Fibroblast of the aortic adventitia (primary cell): ENCODE measurements at places on chromosomes 7 and 10. TPM values are rescaled to one million over a fixed set of nuclear protein-coding genes. Genes with fewer than 3 reads are reported as not detected.

Gene HHEX
- 0.49 and 8.6 TPM in 2 replicates for total RNA-seq

Gene EBLN1
- total RNA-seq: not detected in 2 replicates

Gene C10orf67
- 0.09 TPM in 1 of 2 replicates, not detected in the other for total RNA-seq

Gene DENND2A
- total RNA-seq: 10.8 and 17.7 TPM in 2 replicates

Gene IFIT2
- total RNA-seq: 7.6 and 30.7 TPM in 2 replicates

Gene PPP1R9A
- total RNA-seq: 0.45 and 0.49 TPM in 2 replicates

Gene GPER1
- total RNA-seq: 2.9 and 6.4 TPM in 2 replicates

Gene NPFFR1
- total RNA-seq: not detected in 2 replicates

Gene SH2D4B
- total RNA-seq: not detected in 2 replicates

Gene PPP1R3C
- total RNA-seq: 41.1 and 92.6 TPM in 2 replicates

Gene LRRC4
- 0.27 TPM in 1 of 2 replicates, not detected in the other for total RNA-seq

Gene CRHR2
- not detected in 2 replicates for total RNA-seq

Gene EBF3
- 5.2 and 14.7 TPM in 2 replicates for total RNA-seq

Gene HTR5A
- total RNA-seq: not detected in 2 replicates

Gene TLX1
- 0.16 TPM in 1 of 2 replicates, not detected in the other for total RNA-seq

Gene STEAP1B
- 2.5 and 38.6 TPM in 2 replicates for total RNA-seq

Gene BAIAP2L1
- total RNA-seq: 1.1 and 2.8 TPM in 2 replicates

Gene AKR1C3
- total RNA-seq: 74.2 and 169 TPM in 2 replicates

Gene MUC12
- total RNA-seq: not detected in 2 replicates

Gene LAMB1
- 332 and 467 TPM in 2 replicates for total RNA-seq

Gene ZFAND4
- total RNA-seq: 2.6 and 9.1 TPM in 2 replicates

Gene PDCD11
- total RNA-seq: 33.9 and 38.4 TPM in 2 replicates

Gene AGMO
- 0.18 TPM in 1 of 2 replicates, not detected in the other for total RNA-seq

Gene STAG3
- total RNA-seq: 0.90 and 4.8 TPM in 2 replicates

Gene AKR1C4
- total RNA-seq: not detected in 2 replicates

Gene A1CF
- not detected in 2 replicates for total RNA-seq

Gene GAD2
- not detected in 2 replicates for total RNA-seq

Gene CDHR3
- 14.0 and 19.6 TPM in 2 replicates for total RNA-seq

Gene STOX1
- total RNA-seq: 0.09 TPM in 1 of 2 replicates, not detected in the other

Gene NACAD
- 3.6 and 5.5 TPM in 2 replicates for total RNA-seq

Gene EIF5AL1
- total RNA-seq: 1.5 TPM in 1 of 2 replicates, not detected in the other

Gene COG5
- 53.1 and 53.8 TPM in 2 replicates for total RNA-seq

Gene TMUB1
- 11.7 and 20.2 TPM in 2 replicates for total RNA-seq

Gene ZPBP
- total RNA-seq: not detected in 2 replicates

Gene IFIT1B
- not detected in 2 replicates for total RNA-seq

Gene ADD3
- 127 and 524 TPM in 2 replicates for total RNA-seq

Gene KCNIP2
- total RNA-seq: 0.82 and 1.2 TPM in 2 replicates

Gene PHYHIPL
- total RNA-seq: not detected in 2 replicates

Gene ODAD2
- total RNA-seq: 0.18 and 0.57 TPM in 2 replicates

Gene C10orf53
- not detected in 2 replicates for total RNA-seq

Gene MOSPD3
- total RNA-seq: 1.8 and 11.4 TPM in 2 replicates

Gene PLEKHS1
- total RNA-seq: not detected in 2 replicates

Gene SLC26A3
- total RNA-seq: not detected in 2 replicates

Gene LRRC18
- not detected in 2 replicates for total RNA-seq

Gene FGL2
- 39.3 and 64.4 TPM in 2 replicates for total RNA-seq

Gene EPO
- not detected in 2 replicates for total RNA-seq

Gene LRIT1
- not detected in 2 replicates for total RNA-seq

Gene LIMK1
- 30.3 and 48.3 TPM in 2 replicates for total RNA-seq

Gene TAS2R4
- total RNA-seq: 2.3 and 4.5 TPM in 2 replicates

Gene BZW2
- total RNA-seq: 35.6 and 61.8 TPM in 2 replicates

Gene SPDYE2B
- total RNA-seq: 0.16 TPM in 1 of 2 replicates, not detected in the other

Gene SFTPD
- not detected in 2 replicates for total RNA-seq

Gene DLX6
- total RNA-seq: not detected in 2 replicates

Gene VAX1
- not detected in 2 replicates for total RNA-seq

Gene MKX
- total RNA-seq: 0.25 and 0.27 TPM in 2 replicates

Gene MYOZ1
- total RNA-seq: not detected in 2 replicates

Gene TMEM178B
- total RNA-seq: 0.09 TPM in 1 of 2 replicates, not detected in the other

Gene TAS2R3
- 1.2 and 2.5 TPM in 2 replicates for total RNA-seq
